Dermis blood vessel endothelial cell (primary cell): ENCODE measurements at places on chromosomes 3 and 15.

DNA sequence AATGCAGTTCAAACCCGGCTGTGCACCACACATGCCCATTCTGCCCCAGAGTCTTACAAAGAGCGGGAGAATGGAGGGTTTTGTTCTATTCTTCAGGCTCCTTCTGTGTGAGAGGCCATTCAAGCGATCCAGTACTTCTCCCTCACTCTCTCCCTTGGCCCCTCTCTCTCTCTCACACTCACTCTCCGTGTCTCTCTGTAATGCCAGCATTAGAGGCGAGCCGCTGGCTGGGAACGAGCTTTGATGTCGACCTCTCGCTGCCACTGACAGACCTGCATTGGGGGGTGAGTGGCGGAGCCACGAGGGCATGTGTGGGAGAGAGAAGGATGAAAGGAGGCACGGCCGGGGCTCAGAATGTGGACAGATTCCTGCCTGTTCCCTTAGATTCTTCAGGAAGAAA is 231.7 kb upstream of the ARRDC4 start:
- no peak for DNase-seq

DNA sequence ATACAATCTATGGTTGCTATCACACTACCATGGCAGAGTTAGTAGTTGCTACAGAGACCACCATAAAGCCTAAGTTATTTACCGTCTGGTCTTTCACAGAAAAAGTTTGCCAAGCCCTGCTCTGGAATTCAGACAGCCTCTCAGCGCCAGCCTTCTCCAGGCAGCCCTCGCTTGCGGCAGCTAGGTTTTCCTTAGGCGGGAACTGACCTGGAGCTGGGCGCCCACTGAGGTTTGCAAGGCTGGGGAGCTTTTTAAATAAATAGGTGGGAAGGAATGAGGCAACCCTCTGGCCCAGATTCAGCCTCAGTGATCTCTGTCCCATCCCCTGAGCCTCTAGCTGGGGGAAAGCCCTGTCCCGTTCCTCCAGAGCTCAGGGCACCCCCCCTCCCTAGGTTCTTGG is 1.2 kb downstream of the CTSH start:
- DNase-seq, result no peak

- no peak for DNase-seq
These were observed 5.3 kb downstream of the CPOX start for GRCh38 chr3:98588065-98588464.

GRCh38 chr15:83178869-83179325 is 28.7 kb downstream of the HDGFL3 start:
- no peak for DNase-seq

DNA sequence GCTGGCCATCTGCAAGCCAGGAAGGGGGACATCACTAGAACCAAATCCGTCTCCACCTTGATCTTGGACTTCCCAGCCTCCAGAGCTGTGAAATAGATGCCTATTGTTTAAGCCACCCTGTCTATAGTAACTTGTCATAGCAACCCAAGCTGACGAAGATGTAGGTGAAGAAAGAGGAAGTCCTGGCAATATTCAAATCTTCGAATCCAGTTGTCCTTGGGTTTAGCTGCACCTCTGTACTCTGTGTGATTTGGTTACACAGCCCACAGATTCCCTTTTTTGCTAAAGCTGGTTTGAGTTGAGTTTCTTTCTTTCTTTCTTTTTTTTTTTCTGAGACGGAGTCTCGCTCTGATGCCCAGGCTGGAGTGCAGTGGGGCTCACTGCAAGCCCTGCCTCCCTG is 68.0 kb upstream of the XCR1 start:
- DNase-seq, result no peak

GRCh38 chr3:115772951-115773350 is 149.6 kb downstream of the GAP43 start:
- no peak for DNase-seq

DNA sequence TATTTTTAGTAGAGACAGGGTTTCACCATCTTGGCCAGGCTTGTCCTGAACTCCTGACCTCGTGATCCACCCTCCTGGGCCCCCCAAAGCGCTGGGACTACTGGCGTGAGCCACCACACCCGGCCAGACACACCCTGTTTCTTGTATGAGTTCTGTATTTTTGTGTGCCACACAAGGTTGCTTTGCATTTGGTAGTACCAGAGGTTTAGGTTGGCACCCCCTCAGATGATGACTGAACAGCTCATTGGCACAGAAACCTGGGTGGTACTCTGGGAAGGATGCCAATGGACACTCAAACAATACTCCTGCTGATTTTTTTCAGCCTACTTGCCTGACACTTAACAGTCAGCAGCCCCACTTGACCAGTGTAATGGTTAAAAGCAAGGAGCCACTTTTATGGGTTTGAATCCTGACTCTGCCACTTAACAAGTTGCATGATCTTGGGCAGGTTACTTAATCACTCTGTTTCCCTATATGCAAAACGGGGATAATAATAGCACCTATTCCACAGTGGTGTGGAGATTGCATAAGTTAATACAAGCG is 39.2 kb upstream of the BCL2A1 start:
- DNase-seq, result no peak

DNA sequence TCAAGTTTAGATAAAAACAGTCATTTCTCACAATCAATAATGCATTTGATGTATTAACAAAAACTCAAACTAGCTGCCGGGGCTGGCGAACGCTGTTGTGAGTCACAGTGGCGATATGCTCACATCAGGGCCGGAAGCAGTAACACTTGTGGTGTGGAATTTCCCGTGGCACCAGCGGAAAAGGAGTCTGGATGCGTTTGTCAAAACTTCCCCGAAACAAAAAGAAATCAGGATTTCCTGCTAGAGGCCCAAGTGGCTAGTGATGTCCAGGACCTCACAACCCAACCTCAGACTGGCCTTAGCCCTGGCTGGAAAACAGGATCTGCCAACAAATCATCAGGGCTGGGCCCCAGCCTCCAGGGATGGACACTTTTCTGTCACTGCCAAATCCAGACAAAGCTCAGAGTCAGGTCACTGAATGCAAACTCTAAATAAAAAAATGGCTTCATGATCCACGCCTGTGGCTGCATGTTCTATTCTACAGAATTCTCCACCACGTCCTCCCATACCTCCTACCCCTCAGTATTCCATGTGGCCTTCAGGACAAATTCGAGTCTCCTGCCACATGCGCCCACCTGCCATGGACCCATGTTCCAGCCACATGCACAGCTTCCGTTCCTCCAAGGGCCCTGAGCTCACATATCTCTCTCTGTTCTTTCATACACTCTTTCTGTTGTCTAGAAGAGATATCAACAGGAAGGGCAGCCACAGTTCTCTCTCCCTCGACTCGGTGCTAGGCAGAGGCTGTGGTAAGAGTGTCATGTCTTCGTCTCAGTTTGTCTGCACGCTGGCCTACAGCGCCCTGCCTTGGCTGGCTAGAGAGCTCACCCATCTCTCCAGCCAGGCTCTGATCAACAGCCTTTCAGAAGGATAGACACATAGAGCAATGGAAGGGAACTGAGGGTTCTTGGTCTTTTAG is 35.4 kb downstream of the EHD4 start:
- DNase-seq, result peak; percentile 97

GRCh38 chr3:107858876-107859275 is 232.0 kb downstream of the CD47 start:
- no peak for DNase-seq

GRCh38 chr3:114518206-114518808 is 224.5 kb downstream of the TIGIT start:
- no peak for DNase-seq

DNA sequence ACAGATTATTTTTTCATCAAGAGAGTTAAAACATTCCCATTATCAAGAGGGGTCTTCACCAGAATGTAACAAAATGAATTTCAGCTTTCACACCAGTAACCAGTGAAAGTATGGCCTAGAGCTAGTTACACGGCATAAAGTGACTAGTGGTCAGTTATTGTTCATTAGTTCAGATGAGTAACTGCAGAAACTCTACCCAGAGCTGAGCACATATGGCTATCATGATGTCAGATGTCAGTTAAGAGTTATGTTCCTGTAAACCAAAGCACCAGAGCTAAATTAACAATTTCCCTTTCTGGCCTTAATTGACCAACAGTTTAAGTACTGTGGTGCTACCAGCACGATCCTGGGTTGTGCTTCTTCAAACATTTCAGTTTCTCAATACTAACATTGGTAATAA is 6.6 kb upstream of the MRPS25 start:
- no peak for DNase-seq

DNA sequence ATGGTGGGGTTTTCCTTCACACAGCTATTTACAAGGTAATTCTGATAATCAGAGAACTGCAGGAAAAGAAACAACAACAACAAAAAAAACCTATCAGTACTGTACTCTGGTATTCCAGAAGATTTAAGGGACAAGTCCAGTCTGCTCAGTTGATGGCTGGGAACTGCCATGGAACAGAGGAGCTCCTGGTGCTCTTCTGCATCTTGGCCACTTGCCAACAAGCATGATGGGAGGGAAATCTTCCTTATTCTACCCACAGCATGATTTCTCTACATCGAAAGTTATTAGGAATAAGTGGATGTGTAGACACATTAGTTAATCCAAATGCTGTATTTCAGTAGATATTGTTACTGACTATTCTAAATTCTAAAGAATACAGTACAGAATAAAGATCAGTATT is 51.7 kb downstream of the RASGRP1 start:
- DNase-seq, result no peak

DNA sequence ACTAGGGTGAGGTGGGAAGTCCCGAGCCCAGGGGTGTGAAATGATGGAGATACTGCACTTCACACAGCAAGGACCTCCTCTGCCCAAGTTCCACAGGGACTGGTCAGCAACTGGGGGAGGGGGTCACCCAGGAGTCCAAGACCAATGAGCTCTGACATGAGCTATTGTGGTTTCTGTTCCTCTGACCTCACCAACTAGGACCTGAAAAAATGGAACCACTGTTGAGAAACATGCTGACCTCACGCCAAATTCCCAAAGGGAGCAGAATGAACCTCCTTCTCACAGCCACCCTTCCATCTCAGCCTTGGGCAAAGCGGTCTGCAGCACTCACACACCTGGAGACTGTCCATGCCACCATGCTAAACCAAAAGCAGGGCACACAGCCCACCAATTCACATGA is 69.3 kb downstream of the LRIG1 start:
- DNase-seq, result no peak

GRCh38 chr3:167735233-167736138 is at the start of gene SERPINI1:
Gene SERPINI1, plus strand, starts transcription at chr3:167735721. Its CDS starts 53,408 bp downstream, at chr3:167789129.
- peak; percentile 83 for DNase-seq

DNA sequence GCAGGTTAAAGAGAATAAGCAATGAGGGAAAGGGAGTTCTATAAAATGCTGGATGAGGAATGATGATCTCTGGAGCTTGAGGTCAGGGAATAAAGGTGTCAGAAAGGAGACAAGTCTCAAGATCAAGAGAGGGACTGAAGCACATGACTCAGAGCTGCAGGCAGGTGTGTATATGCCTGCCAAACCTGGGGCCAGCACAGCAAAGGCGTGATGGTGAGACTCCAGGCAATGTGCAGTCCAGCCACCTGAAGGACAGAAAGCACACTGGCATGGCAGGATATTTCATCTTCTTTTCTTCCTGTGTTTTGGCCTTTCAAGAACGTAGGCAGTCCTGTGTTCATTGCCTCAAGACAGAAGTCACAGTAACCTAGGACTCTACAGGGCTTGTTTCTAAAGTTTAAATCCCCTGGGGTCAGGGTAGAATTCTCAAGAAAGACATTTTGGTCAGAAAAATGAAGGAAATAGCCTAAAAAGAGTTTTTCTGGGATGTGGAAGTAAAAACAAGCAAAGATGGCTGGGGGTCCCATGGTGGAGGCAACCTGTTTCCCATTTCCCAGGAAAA is 55.5 kb upstream of the TOPAZ1 start:
- no peak for DNase-seq

DNA sequence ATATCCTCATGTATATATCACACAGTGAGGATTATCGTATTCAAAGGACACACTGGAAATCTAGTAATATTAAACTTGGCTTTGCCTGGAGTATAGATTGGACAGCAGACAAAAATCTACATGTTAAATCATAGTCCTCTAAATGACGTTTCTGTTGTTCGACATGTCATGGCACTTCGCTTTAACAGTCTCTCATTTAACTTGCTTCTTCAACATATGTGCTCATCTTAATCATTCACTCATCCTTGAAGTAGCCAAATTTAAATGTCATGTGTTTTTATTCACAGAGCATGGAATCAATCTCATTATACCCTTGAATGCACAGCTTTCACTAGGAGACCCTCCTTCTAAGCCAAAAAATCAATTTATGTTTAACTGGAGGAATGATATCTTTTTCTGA is 417.0 kb upstream of the CNTN6 start:
- no peak for DNase-seq

DNA sequence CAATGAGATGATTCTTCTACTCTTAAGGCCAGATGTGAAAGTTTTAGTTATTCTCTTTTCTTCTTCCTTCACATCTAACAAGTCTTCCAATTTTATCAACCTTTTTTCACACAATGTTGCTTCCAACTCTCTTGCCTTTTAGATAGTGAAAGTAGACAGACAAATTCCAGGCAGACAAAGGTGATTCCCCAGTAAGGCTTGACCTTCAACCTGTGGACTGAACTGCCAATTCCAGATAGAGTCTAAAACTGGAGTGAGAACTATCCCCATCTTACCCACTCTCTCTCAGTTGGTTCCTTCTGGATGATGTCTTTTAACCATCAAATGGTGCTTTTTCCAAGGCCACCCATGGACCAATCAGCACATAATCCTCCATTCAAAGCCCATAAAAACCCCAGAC is 159.0 kb downstream of the NSUN3 start:
- no peak for DNase-seq

GRCh38 chr3:57091521-57092273 is 31.2 kb downstream of the SPATA12 start:
- DNase-seq, result peak; percentile 29

DNA sequence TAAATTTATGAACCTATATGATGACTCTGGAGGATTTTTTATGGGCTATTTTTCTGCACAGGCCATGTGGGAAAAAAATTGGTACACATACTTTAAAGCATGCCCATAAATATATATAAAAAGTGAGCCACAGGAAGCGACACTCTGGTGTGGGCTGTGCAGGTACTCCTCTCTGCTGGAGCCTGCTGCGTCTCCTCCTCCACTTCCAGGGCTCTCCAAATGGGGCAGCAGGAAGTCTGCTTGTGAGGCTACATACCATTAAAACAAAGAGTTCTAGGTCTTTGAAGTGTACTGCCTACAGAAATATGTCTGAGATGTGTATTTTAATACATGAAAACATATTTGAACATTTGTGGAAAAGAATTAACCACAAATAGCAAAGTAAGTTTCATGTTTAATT is 135.1 kb downstream of the CTNNB1 start:
- no peak for DNase-seq

GRCh38 chr3:141355242-141355641 is 13.1 kb upstream of the ZBTB38 start:
- DNase-seq, result no peak

DNA sequence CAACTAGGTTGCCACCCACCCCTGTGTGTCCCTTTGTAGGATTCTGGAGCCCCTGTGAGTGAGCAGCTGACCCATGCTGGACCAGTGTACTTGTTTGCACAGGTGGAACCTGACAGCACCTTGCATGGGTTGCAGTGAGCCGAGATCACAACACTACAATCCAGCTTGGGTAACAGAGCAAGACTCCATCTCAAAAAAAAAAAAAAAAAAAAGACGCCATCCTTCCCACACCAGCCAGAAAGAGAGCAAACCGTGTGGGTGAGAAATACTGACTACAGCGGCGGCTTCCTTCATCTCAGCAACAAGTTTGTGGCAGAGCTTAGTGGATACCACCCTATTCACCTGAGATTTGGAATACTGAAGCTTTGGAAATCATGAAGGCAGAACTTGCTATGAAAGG is 746 bp upstream of the CD80 start:
- DNase-seq, result no peak
